ENCODE measurements at places on chromosomes 3 and 15. TPM values are rescaled to one million over a fixed set of nuclear protein-coding genes. Genes with fewer than 3 reads are reported as not detected.

The TRPM1 gene
- total RNA-seq = not detected

DNA sequence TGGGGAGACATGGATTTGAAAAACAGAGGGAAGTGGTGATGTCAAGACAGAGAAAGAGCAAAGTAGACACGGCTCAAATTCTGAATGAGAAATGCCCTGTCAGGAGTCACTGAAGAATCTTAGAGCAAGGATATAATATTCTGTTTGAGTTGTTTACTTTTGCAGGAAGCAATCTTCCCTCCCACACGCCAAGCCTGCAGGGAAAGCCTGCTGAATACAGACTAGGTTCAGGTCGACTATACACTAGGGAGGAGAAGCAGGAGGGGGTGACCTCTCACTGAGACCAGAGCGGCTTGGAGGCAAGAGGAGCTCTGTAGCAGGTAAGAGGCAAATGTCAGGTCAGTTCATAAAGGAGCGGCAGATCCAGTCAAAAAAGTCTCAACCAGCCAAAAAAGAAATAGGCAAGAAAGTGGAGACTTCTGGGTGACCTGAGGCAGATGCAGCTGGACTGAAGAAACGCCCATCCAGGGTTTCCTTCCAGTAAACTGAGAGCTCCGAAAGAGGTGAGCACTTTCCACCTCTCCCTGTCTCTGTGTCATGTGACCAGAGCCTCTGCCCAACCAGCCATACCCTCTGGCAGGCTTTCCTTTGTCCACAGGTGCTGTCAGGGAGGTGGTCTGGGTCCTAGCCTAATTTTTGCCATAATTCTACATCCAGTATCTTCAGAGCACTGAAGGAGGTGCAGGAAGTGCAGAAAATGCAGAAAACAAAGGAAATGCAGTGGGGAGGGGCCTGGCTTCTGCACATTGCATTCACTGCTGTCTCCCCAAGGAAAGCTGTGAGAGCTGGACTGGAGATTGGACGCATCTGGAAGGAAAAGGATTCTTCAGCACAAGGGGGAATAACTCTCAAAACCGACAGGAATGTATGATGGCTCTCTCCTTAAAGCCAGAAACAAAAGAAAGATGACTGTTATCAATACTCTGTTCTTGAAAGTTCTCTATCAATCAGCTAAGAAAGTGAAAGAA, 37.8 kb upstream of the CTXND1 start:
- DNase-seq = no peak

- no peak for DNase-seq
Observed at GRCh38 chr15:89515477-89515876, 19.1 kb upstream of the RHCG start.

DNA sequence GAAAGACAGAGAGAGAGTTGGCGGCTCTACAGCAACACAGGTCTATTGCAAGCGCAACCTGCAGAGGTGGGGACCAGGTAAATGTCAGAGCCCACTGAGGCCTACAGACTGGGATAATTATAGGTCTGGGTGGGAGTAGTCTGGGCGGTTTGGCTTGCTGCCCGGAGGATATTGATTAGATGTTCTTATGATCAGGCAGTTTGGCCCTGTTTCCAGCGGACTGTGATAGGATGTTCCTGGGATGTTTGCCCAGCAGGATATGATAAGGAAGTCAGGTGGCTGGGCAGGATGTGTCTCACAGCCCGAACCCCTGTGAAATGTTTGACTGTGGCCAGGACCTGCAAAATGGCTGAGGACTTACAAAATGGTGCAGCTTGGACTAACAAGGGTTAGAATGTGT, 364.9 kb downstream of the NAALADL2 start:
- no peak for DNase-seq

GRCh38 chr3:100227511-100227921, 33.3 kb upstream of the TBC1D23 start:
- no peak for DNase-seq
